ENCODE measurements at places on chromosomes 2 and 18.

GRCh38 chr2:3180082-3180908 is 197.3 kb downstream of the EIPR1 start:
- no peak for DNase-seq

GRCh38 chr2:130313812-130314334 is 28.8 kb upstream of the IMP4 start:
- DNase-seq, result no peak

- DNase-seq, result no peak
Measured at GRCh38 chr18:70500748-70501147, 211.9 kb downstream of the SOCS6 start.

GRCh38 chr2:9330612-9331270 is 92.6 kb downstream of the ITGB1BP1 start:
- no peak for DNase-seq

DNA sequence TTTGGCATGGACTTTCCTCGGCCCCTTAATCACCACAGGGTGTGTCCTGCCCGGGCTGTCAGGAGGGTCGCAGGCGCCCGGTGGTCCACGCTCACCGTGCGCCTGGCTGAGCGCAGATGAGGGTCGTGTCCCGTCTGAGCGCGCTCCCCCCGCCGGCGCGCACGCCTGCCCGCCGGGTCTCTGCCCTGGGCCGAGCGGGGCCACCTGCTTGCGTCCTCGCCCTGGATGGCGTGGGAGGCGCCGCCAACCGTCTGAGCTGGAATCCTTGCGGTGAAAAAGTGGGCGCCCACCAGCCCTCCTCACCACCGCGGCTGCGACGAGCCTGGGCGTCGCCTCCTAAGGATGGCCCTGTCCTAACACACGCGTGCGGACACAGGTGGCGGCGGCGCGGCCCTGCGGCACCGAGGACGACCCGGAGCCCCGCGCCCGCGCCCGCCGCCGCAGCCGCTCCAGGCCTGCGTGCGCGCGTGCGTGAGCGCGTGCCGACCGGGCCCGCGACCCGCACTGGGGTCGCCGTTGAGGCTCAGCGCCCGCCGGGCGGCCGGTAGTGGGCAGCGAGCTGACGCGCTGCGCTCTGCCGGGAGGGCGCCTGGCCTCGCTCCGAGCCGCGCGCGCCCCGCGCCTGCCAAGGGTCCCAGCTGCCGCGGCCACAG is 126.6 kb downstream of the ARHGEF4 start:
- no peak for DNase-seq
